ENCODE measurements at places on chromosomes 2 and 18. TPM values are rescaled to one million over a fixed set of nuclear protein-coding genes. Genes with fewer than 3 reads are reported as not detected.

GRCh38 chr18:2625217-2625616 lies 30.3 kb upstream of the SMCHD1 start:
- no peak for DNase-seq

GRCh38 chr2:2271469-2271941 lies 59.6 kb downstream of the MYT1L start:
- DNase-seq, result no peak

GRCh38 chr2:159192371-159192918 lies 94.1 kb downstream of the WDSUB1 start:
- DNase-seq, result no peak

DNA sequence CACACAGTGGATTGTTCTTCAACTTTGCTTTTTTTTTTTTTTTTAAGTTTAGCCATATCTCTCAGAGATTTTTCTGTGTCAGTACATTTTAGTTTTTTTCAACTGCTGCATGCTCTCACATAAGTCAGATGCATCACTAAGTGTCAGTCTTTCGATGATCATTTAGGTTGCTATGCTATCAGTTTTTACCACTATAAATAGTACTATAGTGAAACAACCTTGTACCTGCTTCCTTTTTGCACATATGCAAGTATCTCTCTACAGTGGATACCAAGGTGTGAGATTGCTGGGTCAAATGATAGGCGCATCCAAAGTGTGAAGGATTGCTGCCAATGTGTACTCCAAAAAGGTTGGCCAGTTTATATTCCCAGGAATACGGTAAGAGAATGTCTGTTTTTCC lies 33.5 kb upstream of the MAP4K3 start:
- DNase-seq, result no peak

- DNase-seq, result no peak
These were observed 180.7 kb upstream of the SERPINE2 start for GRCh38 chr2:224219781-224220180.

GRCh38 chr2:143937723-143938350 lies 582.1 kb downstream of the ZEB2 start:
- peak; percentile 46 for DNase-seq

GRCh38 chr2:105394951-105395611 lies 3.8 kb downstream of the FHL2 start:
- no peak for DNase-seq

COL5A2 gene
- 75.3 TPM for total RNA-seq

Data from lung (tissue), 17 donors.